ENCODE measurements at places on chromosomes 13 and 19.

DNA sequence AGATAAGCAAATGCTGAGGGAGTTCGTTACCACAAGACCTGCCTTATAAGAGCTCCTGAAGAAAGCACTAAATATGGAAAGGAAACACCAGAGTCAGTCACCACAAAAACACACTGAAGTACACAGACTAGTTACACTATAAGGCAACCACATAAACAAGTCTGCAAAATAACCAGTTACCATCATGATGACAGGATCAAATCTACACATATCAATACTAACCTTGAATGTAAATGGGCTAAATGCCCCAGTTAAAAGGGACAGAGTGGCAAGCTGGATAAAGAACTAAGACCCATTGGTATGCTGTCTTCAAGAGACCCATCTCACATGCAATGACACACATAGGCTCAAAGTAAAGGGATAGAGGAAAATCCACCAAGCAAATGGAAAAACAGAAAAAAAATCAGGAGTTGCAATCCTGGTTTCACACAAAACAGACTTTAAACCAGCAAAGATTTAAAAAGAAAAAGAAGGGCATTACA is 26.6 kb downstream of the CCDC122 start:
- DNase-seq = no peak

GRCh38 chr13:98533912-98534311 is 43.0 kb downstream of the STK24 start:
- DNase-seq = no peak

DNA sequence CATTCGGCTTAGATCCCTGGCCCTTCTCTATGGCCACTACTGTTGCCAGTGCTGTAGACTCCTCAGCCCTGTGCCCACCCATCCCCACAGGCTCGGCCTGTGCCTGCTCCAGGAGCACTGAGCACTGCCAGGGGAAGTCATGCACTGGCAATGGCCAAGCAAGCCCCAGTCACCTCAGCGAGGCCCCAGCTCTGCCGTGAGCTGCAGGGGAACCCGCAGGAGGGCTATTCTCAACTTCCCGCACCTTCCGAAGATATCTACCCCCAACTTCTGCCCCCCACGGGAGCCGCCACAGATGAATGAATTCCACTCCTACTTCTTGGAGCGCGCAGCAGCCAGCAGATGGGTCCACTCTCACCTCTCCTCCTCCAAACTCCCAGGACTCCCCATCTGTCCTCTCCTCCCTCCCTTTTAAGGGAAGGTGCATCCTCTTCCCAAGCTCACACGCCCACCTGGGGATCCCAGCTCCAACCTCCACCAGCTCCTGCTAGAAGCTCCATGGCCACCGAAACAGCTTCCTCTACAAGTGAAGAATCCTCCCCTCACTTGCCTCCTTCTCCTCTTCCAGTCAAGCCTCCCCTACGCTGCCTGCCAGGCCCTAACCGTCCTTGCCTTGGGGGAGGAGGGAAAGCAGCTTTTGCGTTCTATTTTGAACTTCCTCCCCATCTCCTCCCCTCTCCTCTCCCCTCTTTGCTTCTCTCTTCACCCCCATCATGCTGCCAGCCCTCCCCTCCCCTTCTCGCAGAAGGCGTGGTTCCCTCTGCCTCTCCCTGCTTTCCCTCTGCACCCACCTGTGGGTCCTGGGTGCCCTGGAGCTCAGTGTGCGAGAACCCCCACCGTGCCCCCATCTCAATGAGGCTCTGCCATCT is 52.2 kb downstream of the PEPD start:
- DNase-seq = no peak

- DNase-seq = no peak
These were observed 10.3 kb downstream of the GJB6 start for GRCh38 chr13:20221772-20222171.

- no peak for DNase-seq
These were observed 621 bp downstream of the SOX21 start for GRCh38 chr13:94711561-94712286.
